ENCODE measurements at places on chromosomes 2 and 18.

GRCh38 chr2:144453486-144454158, 66.3 kb downstream of the ZEB2 start:
- no peak for DNase-seq

DNA sequence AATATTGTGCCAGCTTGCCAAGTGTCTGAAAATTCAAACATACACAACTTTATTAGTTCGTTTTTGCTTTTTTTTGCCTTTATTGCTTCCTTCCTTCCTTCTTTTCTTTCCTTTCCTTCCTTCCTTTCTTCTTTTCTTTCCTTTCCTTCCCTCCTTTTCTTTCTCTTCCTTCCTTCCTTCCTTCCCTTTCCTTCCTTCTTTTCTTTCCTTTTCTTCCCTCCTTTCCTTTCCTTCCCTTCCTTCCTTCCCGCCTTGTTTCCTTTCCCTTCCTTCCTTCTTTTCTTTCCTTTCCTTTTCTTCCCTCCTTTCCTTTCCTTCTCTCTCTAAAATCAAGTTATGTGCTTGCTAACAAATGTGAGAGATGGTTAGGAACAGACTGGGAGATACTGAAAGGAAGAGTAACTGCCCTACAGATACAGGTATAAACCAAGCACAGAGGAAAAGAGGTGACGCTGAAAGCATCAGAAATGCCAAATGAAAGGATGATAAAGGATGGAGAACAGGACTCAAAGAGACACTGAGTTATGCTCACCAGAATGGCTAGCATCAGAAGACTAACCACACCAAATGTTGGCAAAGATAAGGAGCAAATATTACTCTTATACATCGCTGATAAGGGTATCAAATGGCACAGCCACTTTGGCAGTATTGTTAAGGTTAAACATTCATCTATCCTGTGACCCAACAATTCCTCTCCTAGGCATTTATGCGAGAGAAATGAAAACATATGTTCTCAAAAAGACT, 151.6 kb downstream of the MREG start:
- no peak for DNase-seq

- DNase-seq: no peak
These were observed 26.0 kb downstream of the MARCO start for GRCh38 chr2:118968042-118968441.

DNA sequence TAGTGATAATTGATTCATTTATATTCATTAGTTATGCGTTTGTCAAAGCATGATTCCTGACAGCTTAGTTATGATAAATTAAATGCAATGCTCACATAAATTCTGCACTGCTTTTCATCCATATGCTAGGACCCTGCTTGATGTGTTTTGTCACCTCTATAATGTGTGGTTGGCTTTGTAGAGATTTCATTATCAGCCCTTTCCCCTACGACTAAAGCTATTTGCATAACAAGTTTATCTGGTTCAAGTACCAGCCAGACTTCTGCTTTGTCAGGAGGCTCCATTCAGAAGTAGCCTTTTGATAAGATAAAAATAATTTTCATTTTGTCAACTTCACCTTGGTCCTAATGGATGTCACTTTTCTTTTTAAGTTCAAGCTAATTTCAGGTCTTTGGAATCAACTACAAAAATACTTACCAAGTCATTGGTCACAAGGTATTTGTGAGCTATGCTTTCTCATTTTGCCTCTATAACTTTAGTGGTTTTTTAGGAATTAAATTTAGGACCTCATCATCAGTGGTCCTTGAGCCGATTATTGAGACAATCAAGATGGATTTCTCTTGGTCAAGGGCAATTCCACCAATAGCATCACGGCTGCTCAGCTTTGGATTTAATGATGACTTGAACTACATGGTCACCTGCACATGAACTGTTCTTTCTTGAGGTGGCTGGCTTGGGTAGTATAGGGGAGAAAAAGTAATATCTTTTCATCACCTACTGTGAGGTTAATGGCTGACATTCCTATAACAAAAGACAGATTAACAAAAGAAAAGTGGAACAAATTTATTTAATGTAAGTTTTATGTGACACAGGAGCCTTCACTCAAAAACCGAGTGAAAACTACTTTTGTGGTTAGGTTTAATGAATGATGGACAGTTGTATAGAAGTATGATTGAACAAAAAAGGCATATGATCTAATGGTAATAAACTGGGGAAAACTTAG, 162.1 kb downstream of the MYO3B start:
- peak; percentile 17 for DNase-seq

DNA sequence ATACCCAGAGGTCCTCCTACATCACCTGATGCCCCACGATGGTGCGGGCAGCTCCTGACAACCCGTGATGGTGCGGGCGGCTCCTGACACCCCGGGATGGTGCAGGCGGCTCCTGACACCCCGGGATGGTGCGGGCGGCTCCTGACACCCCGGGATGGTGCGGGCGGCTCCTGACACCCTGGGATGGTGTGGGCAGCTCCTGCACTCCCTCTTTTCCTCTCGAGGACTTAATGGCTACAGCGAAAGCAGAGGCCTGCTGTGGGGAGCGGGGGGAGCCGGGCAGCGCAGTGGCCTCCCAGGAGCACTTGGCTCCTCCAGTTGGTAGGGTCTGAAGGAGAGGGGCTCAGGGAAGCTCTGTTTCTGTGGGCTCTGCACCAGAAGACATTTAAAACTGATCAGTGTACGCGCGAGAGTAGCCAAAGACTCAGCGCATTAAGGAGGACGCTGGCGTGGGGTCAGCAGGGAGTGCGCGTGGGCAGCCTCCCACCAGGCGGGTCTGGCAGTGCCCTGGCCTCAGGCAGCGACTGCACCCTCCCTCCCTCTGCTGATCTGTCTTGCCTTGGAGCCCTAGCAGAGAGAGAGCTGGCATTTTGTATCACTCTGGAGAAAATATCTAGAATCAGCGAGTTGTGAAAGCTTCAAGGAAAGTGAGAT, 464.5 kb upstream of the MYT1L start:
- DNase-seq: no peak

DNA sequence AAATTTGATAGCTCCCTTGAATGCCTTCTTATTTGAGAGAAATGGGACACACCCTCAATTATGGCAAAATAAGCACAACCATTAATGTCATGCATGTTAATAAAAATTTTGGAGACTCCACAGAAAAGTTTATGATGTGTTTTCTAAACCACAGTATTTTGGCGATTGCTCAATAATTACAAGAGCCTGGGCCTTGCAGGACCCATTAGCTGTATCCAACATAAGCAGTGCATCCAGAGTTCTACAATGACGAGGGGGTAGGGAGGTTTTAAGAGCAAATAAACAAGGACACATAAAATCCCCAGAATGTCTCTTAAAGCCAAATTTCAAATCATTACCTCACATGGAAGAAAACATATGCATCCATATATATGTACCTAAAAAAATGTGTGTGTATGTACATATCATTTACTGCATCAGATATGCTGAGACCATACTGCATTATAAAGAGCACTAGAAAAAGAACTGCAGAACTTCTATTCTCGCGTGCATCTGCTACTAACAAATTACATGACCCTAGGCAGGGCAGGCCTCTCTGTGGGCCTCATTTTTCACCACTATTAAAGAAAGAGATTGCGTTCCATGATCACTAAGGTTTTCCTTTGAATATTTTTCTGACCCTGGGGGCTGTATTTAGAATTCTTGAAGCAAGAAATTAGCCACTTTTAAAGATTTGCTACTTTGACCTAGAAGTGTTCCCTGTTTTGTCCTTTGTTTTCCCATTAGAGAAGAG, 38.0 kb downstream of the CMPK2 start:
- DNase-seq: no peak

- DNase-seq: no peak
These were observed 56.3 kb upstream of the TMEM200C start for GRCh38 chr18:5951515-5952091.

GRCh38 chr2:159613651-159614285, 2.6 kb downstream of the BAZ2B start:
- DNase-seq: no peak

DNA sequence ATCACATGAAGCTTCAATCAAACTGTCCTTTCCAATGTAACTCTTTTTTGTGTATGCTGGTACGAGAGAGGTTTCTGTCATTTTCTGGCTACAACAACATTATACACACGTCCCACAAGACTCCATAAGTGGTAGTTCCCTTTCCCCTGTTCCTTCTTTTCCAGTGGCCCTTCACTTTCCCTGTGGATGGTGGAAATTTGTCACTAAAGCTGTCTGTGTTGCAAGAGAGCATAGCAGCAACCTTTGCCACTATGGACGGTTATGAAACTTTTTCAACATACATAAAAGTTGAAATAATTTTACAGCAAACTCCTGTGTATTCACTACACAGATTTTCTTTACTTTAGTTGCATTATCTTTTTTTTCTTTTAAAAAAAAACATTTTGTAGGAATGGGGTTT, 18.7 kb downstream of the DBI start:
- no peak for DNase-seq

DNA sequence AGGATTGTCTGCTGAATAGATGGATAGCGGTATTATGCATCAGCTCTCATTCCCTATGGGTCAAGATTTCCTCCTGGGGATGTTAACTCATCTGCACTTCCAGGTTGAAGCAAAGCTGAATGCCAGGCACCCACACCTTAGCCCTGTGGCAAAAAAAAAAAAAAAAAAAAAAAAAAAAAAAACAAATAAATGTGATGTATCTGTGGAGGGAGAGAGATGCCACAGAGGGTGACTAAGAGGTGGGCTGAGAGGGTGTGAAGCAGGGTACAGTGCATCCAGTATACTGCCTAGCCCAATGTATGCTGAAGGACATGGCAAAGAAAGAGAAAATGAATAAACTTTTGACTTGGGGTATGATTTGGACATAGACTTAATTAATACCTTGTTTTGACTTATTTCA, 91.4 kb downstream of the COPS8 start:
- no peak for DNase-seq

- peak; percentile 49 for DNase-seq
These were observed 294.4 kb upstream of the CHAC2 start for GRCh38 chr2:53473236-53473635.

DNA sequence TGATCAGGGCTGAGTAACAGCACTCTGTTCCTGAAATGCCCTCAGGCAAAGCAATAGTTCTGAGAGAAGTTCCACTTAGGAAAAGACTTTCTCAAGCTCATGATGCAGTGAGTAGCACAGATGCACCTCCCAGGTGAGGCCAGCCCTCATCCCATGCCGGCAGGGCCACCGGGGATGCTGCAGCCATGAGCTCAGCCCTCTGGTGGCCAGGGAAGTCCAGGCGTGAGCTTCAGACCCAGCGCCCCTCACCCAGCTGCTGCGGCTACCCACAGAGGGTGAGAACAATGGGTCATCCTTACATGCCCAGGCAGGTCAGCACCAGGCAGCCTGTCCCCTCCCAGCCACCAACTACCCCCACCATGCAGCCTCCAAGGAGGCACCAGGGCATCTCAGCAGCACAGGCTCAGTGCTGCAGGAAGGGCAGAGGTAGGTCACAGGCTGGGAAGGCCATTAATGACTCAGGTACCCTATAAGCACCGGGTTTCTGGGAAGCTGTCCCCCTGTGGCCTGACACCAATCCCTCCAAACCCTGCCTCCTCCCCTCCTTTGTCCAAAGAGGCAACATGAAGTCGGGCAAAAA, 50.6 kb downstream of the TTC32 start:
- peak; percentile 33 for DNase-seq

DNA sequence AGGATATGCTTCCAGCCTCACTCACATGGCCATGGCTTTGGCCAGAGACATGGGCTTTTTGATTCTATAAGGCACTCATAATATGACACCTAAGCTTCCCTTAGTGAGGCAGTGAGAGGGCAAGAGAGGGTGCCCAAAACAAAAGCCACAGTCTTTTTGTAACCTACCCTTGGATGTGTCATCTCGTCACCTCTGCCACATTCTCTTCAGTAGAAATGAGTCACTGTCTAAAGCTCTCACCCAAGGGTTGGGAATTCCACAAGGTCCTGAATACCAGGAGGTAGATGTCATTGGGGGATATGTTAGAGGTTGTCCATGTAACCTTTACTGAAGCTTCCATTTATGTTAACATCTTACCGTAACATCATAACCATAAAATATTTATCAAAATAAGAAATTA, 108.4 kb downstream of the ALMS1 start:
- peak; percentile 50 for DNase-seq

DNA sequence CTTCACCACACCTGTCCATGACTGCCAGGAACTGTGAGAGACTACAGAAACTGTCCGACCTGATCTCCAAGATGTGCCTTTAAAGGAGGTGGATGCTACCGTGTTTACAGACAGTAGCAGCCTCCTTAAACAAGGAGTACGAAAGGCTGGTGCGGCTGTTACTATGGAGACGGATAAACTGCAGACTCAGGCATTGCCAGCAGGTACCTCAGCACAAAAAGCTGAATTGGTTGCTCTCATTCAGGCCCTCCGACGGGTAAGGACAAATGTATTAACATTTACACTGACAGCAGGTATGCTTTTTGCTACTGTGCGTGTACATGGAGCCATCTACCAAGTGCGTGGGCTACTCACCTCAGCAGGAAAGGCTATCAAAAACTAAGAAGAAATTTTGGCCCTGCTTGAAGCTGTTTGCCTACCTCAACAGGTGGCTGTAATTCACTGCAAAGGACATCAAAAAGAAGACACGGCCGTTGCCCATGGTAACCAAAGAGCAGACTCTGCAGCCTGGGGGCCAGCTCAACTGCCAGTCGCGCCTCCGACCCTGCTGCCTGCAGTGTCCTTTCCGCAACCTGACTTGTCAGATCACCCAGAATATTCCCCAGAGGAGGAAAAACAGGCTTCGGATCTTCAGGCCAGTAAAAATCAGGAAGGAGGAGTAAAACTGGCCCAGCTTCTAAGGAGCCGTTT, 30.9 kb downstream of the SKA1 start:
- DNase-seq: no peak

DNA sequence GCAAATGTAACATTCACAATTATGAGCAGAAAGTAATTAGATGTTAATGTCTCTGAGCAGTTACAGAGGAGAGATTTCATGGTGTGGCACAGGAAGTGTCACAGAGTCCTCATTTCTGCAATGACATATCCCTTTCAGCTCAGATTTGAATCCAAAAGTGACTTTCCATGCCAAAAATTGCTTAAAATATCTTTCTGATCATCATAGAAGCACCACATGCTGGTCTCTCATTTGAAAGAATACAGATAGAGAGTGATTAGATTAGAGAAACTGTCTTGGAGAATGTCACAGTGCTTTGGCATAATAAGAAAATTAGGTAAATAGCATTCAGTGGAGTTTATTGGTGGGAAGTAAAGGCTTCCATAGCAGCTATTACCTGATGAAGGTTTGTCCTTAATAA, 383.4 kb upstream of the CDH2 start:
- no peak for DNase-seq

DNA sequence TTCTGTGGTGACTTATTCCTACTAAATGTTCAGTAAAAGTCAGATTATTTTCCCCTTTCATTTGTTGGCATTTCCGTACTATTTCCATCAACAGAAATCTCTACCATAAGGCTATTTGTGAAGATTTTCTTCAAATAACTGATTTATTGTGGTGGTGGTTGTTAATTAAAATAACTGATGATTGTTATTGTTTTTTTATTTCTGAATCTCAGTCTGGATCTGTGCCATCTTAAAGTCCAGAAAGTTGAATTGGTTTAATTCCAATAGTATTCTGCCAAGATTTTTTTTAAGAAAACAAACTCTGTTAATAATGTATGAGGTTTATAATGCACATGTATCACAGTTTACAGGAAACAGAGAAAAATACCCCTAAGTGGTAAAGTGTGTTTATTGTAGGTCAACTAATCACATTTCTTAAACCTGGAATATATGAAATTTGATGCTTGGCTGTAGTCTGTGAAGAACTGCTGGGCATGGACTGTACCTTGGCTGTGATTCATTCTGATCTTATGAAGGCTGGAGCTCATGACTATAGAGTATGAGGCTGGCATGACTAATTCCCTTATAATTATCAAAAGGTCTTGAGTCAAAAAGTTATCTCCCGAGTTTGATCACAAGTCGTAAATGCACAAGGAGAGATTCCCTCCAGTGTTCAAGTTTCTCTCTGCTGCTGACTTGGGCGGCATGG, 134.2 kb upstream of the RND3 start:
- DNase-seq: peak; percentile 51

Measured in trophoblast cell (in vitro differentiated cells and primary cell).